ENCODE measurements at places on chromosomes 1 and 21.

DNA sequence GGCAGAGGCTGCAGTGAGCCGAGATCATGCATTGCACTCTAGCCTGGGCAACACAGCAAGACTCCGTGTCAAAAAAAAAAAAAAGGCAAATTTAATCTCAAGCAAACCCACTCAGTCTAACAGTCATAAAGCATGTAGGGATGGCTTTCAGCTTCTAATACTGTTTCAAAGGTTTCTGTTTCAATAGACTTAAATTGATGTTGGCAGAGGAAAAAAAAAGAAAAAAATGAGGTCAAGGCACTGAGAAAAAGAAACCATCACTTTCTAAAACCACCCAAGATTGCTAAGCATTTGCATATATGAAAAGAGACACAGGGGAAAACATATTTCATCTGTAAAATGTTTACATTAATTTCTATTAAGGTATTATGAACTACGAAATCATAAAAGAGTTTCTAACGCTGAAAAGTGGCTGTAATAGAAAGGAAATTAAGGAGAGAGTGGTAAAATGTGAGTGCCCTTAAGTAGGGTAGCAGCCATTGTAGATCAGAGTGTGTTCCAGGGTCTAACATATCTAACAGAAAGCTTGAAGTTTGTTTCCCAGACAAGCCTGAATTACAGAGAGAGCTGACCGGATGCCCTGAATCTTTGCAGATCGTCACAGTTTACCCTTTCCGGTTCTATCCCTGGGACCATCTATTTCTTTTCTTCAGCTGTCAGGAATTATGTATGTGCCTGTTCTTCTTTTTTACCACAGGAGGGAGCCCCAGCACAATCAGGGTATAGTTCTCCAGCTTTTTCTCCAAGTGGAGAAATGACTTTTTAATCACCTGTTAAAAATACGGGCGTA lies 70.0 kb downstream of the PLD5 start:
- no peaks in the 10 kb centered on the region for H3K27me3 ChIP-seq
- no peak overlapping the region for H3K27ac ChIP-seq
- no peak overlapping the region for H3K4me3 ChIP-seq

DNA sequence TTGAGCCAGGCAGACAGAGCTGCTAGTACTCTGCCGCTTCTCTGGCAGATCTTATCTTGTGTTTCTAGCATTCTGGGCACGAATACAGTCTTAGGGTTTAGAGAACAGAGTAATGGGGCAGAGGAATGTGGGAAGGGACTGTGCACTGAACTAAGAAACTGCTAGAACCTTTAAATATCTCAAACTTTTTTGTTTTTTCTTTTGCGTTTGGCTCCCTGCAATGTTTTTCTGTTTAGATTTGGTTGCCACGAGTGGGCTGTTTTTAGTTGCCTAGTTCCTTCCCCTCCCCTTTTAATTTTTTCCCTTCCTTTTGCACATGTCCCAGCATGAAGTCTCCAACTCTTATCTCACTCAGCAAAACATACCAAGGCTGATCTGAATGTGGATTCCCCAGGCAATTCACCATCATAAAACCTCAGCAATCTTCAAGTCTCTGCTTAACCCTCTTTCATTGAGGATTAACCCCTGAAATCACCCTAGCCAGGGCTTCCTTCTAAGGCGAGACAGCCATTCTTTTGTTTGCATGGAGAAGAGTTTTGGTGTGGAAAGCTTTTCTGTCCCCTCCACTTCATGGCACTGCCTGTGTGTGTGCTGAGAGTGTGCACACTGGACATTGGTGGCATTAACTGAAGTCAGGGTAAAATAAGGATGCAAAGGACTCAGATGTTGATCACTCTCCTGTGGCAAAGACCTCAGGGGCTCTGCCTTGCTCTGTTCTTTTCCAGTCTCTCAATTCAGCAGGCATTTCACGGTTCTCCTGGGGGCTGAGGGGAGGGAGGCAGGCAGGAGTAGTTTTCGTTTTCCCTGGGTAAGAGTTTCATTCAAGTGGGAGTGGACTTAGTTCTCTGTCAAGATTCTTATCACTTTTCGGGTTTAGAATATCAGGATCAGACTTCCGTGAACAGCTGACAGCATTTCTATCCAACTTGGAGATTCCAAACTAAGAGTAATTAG lies 2.8 kb upstream of the ATF3 start:
- H3K4me1 ChIP-seq: peaks cover 35% of the 10 kb centered on the region
- DNase-seq: no peak

- H3K4me3 ChIP-seq: no peak overlapping the region
- H3K4me1 ChIP-seq: 0 out of 2 replicates have a peak, but pooled peaks cover 3% of the 10 kb centered on the region
- H3K36me3 ChIP-seq: peaks cover 27% of the 10 kb centered on the region
- H3K27ac ChIP-seq: peak overlapping the region; percentile 38
- DNase-seq: no peak
Observed at GRCh38 chr1:158916085-158916484, 15.3 kb upstream of the PYHIN1 start.

- no peak overlapping the region for H3K27ac ChIP-seq
- no peaks in the 10 kb centered on the region for H3K4me1 ChIP-seq
- H3K4me3 ChIP-seq: no peak overlapping the region
- DNase-seq: peak; percentile 44
Observed at GRCh38 chr1:3543076-3544039, 68.0 kb downstream of the MEGF6 start.

DNA sequence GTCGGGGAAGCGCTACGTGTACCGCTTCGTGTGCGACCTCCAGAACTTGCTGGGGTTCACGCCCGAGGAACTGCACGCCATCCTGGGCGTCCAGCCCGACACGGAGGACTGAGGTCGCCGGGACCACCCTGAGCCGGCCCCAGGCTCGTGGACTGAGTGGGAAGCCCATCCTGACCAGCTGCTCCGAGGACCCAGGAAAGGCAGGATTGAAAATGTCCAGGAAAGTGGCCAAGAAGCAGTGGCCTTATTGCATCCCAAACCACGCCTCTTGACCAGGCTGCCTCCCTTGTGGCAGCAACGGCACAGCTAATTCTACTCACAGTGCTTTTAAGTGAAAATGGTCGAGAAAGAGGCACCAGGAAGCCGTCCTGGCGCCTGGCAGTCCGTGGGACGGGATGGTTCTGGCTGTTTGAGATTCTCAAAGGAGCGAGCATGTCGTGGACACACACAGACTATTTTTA lies 17.1 kb downstream of the ETS2 start:
- peak overlapping the region; percentile 76 for H3K27ac ChIP-seq
- no peaks in the 10 kb centered on the region for H3K4me1 ChIP-seq
- no peaks in the 10 kb centered on the region for H3K27me3 ChIP-seq
- DNase-seq: no peak
- H3K4me3 ChIP-seq: no peak overlapping the region

- H3K27me3 ChIP-seq: no peaks in the 10 kb centered on the region
- peak; percentile 98 for DNase-seq
- H3K27ac ChIP-seq: no peak overlapping the region
- H3K4me3 ChIP-seq: no peak overlapping the region
- peaks cover 19% of the 10 kb centered on the region for H3K4me1 ChIP-seq
Observed at GRCh38 chr1:17236779-17237560, 11.9 kb upstream of the PADI3 start.

- no peak overlapping the region for H3K4me3 ChIP-seq
- peaks cover 5% of the 10 kb centered on the region for H3K4me1 ChIP-seq
- no peaks in the 10 kb centered on the region for H3K36me3 ChIP-seq
- no peak for DNase-seq
- no peaks in the 10 kb centered on the region for H3K27me3 ChIP-seq
- H3K27ac ChIP-seq: no peak overlapping the region
Observed at GRCh38 chr21:41639336-41639735, 127.5 kb downstream of the RIPK4 start.

DNA sequence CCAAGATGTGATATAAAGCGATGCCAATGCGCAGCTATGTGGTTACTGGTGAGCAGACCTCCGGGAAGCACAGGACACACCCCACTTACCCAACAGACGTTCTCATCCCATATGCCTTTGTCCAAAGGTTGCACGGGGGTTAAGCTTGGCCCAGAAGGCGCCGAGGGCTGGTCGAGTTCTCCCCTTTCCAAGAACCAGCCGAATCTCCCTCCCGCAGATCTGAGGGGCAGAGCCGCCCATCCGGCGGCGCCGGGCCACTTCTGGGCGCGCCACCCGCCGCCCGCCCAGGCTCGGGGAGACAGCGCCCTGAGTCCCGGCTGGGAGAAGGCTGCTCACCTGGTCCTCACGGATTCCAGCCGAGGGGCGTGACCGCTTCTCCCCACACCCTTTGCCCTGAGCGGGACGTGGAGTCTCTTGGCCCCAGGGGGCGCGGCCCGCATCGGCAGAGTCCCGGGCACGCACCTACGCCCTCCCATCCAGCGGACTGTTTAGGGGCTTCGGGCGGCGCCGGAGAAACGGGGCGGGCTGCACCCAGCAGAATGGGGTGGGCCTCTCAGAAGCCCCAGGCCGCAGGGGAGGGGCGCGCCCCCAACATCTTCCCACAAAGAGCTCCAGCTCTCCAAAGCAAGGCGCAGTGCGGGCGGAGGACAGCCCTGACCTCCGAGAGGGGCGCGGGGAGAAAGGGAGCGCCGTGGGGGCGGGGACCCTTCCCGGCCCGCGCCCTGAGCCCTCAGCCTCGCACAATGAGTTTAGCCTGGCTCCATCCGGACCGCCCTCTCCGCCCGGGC lies 615 bp downstream of the GPR161 start:
- H3K27me3 ChIP-seq: peaks cover 41% of the 10 kb centered on the region
- H3K27ac ChIP-seq: no peak overlapping the region
- H3K4me3 ChIP-seq: peak overlapping the region; percentile 84
- peak; percentile 41 for DNase-seq
- H3K4me1 ChIP-seq: peaks cover 28% of the 10 kb centered on the region

DNA sequence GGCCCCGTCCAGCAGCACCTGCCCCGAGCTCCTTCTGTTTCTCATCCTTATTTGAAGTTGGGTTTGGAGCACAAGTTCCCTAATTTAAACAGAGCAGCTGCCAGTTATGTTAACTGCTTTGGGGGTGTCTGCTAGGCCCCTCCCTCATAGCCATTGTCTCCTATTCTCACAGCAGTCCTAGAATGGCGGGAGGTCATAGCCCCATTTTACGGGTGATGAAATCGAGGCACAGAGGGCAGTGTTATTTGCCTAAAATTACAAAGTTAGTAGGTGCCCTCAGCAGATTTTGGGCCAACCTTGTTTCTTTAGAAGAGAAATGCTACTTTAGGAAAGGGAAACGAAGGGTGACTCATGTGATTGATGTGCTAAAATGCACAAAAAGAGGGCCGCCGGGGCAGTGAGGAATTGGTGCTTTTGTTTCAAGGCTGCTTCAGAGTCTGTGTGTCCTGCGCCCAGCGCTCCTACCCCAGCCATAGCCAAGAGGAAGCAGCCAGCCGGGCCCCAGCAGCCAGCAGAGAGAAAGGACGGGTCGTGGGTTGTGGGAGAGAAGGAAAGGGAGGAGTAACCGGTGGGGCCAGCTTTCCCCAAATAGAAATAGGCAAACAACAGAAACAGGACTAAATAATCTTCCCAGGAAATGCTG lies 13.0 kb downstream of the VANGL1 start:
- no peaks in the 10 kb centered on the region for H3K27me3 ChIP-seq
- H3K4me3 ChIP-seq: no peak overlapping the region
- no peak for DNase-seq

- no peak for DNase-seq
- peaks cover 9% of the 10 kb centered on the region for H3K36me3 ChIP-seq
- H3K27ac ChIP-seq: no peak overlapping the region
- no peak overlapping the region for H3K4me3 ChIP-seq
Observed at GRCh38 chr1:156198831-156199349, 5.0 kb downstream of the SLC25A44 start.

All from WTC11 (cell line).